ENCODE measurements at places on chromosomes 7 and 10.

- no peak for DNase-seq
Measured at GRCh38 chr10:96327462-96327861, 23.2 kb downstream of the DNTT start.

DNA sequence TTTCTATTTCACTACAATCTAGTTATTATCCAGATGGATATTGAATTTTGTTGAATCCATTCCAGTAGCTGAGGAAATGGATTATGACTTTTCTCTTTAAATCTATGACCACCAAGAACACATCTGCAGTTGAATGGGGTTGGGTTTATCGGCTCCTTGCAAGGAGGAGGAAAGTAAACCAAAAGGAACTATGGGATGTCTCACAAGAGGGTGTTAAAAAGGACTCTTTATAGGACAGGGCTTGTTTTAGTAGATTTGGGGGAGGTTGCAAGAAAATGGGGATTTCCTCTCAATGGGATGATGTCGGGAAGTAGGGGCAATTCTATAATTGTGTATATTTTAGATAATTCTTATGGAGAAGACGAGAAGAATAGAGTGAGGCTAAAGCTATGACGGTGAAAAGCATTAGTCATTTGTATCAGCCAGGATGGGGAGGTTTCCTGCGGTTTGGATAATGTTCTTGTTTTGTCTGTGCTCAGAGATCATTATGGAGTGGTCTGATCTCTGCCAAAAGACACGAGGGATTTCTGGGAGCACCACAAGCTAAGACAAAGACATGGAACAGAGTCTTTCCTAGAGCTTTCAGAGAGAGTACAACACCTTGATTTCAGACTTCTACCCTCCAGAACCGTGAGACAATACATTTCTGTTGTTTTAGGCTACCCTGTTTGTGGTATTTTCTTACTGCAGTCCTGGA is 5.3 kb upstream of the LRRC61 start:
- no peak for DNase-seq

DNA sequence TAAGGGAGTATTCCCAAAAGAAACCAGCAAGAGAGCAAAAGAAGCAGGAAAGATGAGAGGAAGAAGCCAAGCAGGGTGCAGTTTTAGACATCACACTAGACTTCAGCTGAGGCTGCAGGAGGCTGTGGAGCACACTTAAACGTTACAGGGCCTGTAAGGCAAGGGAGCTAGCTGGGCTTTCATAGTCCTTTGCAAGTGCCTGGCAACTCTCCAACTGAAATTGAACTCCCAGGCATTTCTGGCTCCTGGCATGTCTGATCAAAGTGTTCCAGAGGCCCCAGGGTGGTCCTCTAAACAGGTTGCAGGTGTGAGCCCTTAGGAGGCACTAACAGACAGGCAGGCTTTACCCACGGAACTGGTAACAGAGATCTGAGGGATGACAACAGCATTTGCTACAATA is 750.2 kb downstream of the XPNPEP1 start:
- DNase-seq = peak; percentile 7

DNA sequence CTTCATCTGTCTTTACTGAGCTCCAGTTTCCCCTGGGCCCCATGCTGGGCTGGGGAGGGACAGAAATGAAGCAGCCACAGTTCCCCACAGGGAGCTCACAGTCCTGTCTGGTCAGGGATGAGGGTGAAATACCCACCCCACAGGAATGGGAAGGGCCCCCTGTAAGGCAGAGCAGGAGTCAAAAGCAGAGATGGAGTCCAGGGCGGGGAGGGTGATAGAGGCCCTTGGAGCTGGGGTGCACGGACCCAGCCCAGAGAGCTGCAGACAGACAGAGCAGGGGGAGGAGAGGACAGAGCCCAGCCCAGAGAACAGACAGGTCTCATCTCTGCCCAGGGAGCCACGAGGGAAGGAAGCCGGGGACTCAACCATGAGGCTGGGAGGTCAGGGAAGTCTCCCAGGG is 34.9 kb upstream of the ZNF488 start:
- no peak for DNase-seq

GRCh38 chr7:15972862-15973275 is 286.4 kb upstream of the MEOX2 start:
- no peak for DNase-seq

GRCh38 chr7:8251195-8251594 is 10.8 kb downstream of the ICA1 start:
- no peak for DNase-seq

DNA sequence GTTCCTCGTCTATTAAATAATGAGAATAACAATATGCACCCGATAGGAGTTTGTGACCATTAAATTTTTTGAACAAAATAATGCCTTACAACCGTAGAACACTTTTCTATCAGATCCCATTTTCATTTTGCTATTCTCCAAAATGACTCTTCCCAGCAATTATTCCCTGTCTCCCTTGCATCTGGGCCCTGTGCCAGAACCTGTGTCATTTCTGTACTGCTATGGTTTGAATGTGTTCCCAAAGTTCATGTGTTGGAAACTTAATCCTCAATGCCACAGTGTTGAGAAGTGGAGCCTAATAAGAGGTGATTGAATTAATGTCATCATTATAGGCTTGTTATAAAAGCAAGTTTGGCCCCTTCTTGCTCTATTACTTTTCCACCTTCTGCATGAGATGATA is 33.2 kb upstream of the SMNDC1 start:
- DNase-seq = no peak

DNA sequence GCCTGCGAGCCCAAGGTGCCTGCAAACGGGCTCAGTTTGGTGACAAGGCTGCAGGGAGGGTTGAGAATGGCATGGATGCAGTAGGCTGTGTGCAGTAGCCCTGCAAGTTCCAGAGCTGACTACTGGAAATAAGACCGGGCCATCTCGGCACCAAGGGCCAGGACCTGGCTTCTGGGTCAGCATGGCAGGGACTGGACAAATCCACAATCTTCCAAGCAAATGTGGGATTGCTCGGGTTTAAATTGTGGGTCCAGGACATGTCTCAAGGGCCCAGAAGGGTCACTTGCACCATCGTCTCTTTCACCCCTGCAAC is 78.0 kb downstream of the GPR26 start:
- DNase-seq = no peak

GRCh38 chr10:37489658-37490003 is 364.2 kb downstream of the ANKRD30A start:
- no peak for DNase-seq

- DNase-seq = no peak
Measured at GRCh38 chr7:114687238-114687637, 234.7 kb upstream of the MDFIC start.

DNA sequence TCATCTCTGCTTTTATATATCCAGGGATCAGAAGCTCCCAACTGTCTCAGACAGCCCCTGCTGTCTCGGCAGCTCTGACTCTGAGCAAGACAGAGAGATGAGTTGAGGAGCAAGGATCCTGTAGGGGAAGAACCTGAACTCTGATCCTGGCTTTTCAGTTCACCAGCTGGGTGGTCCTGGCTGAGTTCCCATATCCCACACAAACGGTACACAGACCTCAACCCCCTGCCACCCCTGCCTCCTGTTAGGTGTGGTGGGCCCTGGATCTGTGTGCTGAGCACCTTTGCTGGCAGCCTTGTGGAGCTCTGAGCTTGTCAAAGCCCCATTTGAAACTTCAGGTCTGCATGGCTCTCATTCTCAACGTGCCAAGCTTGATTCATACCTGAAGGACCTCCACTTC is 54.3 kb upstream of the GPR26 start:
- DNase-seq = no peak

GRCh38 chr10:133467286-133467911 is 13.7 kb downstream of the SCART1 start:
- no peak for DNase-seq

- no peak for DNase-seq
Measured at GRCh38 chr7:68840991-68841390, 757.3 kb upstream of the AUTS2 start.

DNA sequence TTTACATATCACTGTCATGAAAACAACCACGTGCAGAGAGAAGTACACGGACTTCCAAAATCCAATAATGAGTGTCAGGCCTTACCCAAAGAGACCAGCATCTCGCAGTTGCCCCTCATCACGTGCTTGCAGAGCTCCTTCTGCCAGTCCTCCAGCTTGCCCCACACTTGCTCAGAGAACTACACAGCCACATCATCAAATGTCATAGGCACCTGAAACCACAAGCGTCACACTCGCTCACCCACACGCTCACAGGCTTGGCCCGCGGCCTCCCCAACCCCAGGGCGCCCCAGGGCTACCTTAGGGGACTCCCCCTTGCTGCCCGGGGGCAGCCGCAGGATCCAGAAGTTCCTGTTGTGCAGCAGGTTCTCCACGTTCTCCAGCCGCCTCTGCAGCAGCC is 123.4 kb upstream of the ZNF746 start:
- DNase-seq = no peak

- DNase-seq = no peak
Measured at GRCh38 chr7:130853503-130854279, 119.7 kb upstream of the KLF14 start.

- no peak for DNase-seq
Measured at GRCh38 chr10:62638062-62638477, 166.4 kb upstream of the ADO start.

DNA sequence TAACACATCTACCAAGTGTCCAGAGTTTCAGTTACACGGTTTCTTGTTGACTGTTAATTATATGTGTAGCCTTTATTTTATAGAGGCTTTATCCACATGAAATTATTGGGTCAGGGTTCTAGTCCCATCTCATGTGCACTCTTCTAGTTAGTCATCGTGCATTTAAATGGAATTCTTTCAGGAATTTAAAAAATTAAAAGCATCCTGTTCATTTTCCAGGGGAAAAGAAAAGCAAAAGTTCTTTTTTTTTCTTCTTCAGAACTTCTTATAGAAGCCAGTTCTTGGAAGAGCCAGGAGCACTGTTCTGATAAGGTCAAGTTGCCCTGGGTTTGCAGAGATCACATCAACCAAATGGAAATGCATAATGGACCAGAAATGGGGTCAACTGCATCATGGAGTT is 324.7 kb downstream of the INHBA start:
- no peak for DNase-seq

DNA sequence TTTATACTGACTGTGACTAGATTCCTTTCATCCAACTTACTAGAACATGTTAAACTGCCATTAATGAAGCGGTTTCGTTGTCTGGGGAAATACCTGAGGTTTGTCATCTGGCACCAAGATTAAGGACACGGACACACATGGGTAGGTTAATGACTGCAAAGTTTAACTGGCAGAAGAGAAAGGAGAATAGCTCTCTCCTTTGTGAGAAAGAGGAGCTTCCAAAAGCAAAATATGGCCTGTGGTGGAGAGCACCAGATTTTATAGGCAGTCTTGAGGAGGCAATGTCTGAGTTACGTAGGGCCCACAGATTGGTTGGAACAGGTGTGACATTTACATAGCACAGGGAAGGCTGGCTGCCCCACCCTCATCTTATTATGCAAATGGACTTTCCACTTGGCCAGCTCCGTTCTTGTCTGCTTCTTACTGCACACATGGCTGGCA is 1193.0 kb upstream of the CELF2 start:
- no peak for DNase-seq

Measured in NCI-H748 treated with DMSO at 0.1 percent for 48 hours (cell line).